ENCODE measurements at places on chromosomes 12 and 14. TPM values are rescaled to one million over a fixed set of nuclear protein-coding genes. Genes with fewer than 3 reads are reported as not detected.

Gene RNASE11
- total RNA-seq = not detected

Gene PROX2
- total RNA-seq = not detected

Gene MYF5
- total RNA-seq = not detected

Gene PTGER2
- 1.6 TPM for total RNA-seq

Gene HOXC6
- total RNA-seq = 0.84 TPM

Gene DAD1
- total RNA-seq = 486 TPM

Gene KRT83
- not detected for total RNA-seq

Gene C12orf50
- not detected for total RNA-seq

Gene GARIN6
- total RNA-seq = not detected

Gene DIO3
- not detected for total RNA-seq

Gene SLC25A21
- total RNA-seq = 0.68 TPM

Gene CLEC4C
- not detected for total RNA-seq

Gene SHMT2
- total RNA-seq = 89.3 TPM

Gene BMP4
- total RNA-seq = 76.8 TPM

Gene WNT5B
- total RNA-seq = 42.9 TPM

Gene OASL
- total RNA-seq = 3.0 TPM

Gene SLC17A8
- total RNA-seq = not detected

GRCh38 chr14:56087671-56088471 is 30.3 kb upstream of the PELI2 start:
- DNase-seq = peak; percentile 2

DNA sequence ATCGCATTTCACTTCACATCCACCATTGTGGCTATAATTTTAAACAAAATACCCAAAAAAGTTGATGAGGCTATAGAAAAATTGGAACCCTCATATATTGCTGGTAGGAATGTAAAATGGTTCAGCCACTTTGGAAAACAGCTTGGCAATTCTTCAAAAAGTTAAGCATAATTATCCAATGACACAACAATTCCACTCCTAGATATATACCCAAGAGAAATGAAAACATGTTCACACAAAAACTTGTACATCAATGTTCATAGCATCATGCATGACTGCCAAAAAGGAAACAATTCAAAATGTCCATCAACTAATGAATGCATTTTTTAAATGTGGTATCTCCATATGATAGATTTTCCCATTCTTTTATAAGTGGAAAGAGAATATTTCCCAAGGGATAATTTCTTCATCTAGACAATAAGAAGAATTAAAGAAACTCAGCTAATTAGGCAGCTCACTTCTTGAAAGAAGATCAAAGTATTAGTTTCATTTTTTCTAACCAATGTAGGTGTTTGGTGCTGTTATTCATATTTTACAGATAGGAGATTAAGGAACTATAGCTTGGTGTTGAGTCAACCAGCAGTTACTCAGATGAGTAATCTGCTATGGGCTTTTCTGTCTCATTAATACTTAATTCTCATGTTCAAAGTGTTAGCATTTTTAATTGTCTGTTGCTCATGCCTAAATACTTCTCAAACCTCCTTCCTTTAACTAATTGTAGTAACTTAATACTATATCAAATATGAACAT is 32.8 kb downstream of the YEATS4 start:
- no peak for DNase-seq

DNA sequence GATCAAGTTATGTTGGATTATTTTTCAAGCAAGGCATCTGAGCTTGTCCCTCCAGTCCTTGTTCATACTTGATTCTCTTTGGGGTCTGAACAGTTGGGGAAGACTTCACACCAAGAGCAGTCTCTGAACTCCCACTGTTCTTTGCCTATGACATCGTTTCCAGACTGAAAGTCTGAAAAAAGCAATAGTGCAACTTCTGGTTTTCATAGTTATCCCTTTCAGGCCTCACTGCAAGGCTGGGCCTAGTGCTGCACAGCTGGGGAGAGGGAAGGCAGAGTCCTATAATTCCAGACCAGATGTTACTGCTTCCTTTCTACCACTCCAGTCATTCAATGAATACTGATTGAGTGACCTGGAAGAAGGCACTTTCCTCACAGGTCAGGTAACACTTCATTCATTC is 187.1 kb upstream of the CCND2 start:
- DNase-seq = no peak

GRCh38 chr12:124675881-124676713 is 108.7 kb upstream of the NCOR2 start:
- no peak for DNase-seq

DNA sequence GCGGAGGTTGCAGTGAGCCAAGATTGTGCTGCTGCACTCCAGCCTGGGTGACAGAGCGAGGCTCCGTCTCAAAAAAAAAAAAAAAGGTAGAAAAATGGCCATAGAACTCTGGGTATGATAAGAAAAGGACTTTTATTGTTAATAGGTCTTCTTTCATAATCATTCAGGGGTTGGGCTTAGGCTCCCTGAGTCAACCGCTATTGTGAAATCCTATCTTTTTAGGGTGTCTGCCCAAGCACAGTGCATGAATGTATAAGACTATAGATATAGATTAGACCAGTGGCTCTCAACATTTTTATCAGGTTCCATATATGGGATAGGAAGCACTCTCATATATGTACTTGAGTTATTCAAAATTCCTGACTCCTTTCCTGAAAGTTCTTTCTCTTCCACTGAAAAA is 48.7 kb upstream of the USP15 start:
- no peak for DNase-seq

DNA sequence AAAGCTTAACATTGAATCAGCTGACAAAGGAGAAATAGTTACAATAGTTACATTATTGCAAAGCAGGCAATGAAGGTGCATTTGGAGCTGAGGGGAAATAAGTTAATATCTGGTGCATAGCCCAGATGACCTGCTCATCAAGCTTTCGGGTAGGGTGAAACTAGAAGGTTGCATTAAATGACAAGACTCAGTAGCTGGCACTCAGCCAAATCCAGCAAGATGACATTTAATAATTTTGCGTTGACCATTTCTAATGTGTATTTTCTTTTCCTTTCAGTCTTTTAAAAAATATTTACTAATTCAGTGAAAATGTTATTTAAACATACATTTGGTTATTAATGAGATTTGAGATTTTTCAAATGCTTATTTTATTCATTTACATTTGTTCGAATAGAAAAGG is 188.6 kb downstream of the SLC5A8 start:
- no peak for DNase-seq

DNA sequence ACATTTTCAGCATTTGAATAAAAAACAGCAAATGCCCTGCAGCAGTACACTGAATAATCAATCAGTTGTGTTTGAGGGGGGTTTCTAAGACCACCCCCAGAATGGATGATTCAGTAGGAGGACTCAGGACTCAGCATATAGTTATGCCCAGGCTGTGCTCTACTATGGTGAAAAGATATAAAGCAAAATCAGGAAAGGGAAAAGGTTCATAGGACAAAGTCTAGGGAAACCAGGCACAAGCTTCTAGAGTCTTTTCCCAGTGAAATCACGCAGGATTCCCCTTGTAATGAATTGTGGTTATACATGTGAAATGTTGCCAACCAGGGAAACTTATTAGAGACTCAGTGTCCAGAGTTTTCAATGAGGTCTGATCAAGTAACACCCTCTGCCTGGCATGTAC is 25.0 kb upstream of the SLC17A8 start:
- DNase-seq = no peak

DNA sequence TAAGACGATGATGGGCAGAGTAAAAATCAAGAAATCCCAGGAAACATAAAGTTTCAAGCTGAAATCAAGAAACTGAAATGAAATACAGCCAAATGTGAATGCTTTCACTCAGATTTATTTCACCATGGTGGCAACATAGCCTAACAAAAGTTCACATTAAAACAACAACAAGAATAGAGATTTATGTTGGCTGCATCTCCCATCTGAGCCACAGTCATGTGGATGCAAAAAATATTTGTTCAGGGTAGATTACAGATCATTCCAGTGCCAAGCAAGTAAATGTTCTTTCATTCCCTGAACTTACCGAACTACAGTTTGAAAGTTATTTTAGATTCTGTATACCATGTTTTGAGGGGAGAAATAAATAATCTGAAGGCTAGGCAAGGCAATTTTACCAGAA is 159.9 kb upstream of the TMTC1 start:
- no peak for DNase-seq

GRCh38 chr12:47686645-47687240 is 19.1 kb downstream of the RPAP3 start:
- DNase-seq = peak; percentile 26

DNA sequence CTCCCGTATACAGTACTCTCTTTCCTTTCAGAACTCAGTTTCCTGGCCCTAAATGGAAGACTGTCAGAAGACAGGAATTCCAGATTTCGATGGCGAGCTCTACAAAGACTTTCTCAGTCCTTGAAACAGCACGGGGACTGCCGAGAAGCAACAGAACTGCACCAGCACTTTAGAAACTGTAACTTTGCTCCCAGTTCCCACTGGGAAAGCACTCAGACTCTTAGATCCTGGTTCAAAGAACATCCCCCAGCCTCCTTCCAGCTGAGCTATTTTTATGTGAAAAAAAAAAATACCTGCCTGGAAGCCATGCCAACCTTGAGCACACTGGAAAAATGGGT is 1.8 kb downstream of the PXN start:
- no peak for DNase-seq

GRCh38 chr14:91835920-91836843 is 31.2 kb downstream of the TC2N start:
- no peak for DNase-seq

DNA sequence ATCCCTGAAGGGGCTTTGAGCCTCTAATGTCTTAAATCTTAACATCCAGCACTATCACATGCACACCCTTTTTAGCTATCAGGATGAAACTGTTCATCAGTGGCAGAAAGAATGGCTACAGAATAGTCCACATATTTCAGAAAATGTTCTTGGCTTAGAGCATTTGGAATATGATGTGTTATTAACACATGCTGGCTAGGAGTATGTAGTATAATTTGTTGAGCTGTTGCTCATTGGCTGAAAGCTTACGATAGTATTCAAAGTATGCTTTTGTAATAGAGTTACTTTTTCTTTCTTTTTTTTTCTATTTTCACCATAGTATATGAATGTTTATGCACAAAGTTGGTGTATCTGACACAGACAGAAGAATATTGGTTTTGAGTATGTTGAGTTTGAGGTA is 55.1 kb downstream of the MNAT1 start:
- DNase-seq = no peak

DNA sequence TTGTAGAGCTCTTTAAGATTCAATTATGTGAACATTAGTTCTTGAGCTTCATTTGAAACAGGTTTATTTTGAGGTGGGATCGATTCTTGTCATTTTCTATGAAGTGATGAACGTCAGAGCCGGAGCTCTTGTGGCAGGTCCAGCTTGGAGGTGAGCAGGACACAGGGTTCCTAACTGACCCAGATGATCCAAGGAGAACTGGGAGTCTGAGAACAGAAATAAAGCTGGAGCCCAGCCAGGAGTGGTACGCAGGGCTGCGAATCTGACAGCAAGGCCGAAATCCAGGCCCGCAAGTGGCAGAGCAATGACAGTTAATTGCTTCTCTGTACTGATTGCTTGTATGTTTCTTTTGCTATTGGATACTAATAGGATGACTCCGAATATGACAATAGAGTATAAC is 46.5 kb downstream of the EML1 start:
- no peak for DNase-seq

- peak; percentile 27 for DNase-seq
These were observed 17.2 kb upstream of the TPCN1 start for GRCh38 chr12:113203852-113204760.

DNA sequence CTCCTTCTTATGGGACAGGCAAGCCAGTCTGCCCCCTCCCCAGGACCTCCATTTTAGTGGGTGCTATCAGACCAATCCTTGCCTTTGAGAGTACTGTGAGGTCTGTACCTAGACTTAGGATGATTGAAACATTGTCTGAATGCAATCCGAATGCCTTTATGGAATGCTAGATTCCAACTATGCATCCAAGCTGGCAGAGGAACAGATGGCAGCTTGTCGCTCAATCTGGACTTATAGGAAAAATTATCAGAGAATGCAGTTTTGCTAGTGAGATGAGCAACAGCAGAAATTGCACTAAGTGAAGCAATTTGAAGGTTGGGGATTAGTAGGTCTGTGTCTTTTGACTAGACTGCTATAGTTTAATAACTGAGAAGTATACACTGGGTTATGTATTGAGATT is 109.1 kb downstream of the DYRK2 start:
- no peak for DNase-seq

GRCh38 chr12:32178341-32179010 is 71.8 kb downstream of the BICD1 start:
- no peak for DNase-seq

GRCh38 chr12:69981881-69982475 is 157.0 kb downstream of the MYRFL start:
- no peak for DNase-seq

DNA sequence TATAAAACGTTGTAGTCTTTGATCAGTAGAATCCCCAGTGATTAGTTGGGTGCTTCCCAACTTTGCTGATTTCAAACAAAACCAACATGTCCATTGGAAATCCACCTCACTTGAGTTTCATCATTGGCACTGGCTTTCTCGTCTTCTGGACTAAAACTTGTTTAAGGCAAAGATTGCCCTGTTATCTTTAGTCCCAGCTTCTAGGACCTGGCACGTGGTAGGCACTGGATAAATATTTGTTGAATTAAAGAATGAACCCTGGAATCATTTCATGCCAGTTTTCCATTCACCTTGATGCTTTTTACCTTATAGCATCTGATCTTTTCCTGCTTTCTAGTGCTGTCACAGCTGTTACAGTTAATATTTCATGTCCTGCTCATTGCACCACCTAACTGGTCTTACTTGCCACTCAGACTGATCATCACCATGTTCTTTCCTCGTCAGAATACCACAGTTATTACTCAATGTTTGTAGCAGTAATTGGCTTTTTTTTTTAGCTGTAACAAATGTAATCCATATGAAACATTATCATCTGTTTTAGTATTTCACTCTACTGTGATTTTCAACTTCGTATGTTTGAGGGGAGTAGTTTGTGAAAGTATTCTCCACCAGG is 7.3 kb upstream of the C12orf50 start:
- peak; percentile 21 for DNase-seq

GRCh38 chr12:54641554-54641953 is 6.6 kb downstream of the DCD start:
- DNase-seq = no peak

- DNase-seq = no peak
These were observed 13.7 kb upstream of the WSCD2 start for GRCh38 chr12:108115123-108116121.
